Peyer's patch (tissue), 4 donors: ENCODE measurements at places on chromosomes 4 and X.
A peak's percentile ranks its signal among the peaks of the same experiment; 100 is the strongest.

DNA sequence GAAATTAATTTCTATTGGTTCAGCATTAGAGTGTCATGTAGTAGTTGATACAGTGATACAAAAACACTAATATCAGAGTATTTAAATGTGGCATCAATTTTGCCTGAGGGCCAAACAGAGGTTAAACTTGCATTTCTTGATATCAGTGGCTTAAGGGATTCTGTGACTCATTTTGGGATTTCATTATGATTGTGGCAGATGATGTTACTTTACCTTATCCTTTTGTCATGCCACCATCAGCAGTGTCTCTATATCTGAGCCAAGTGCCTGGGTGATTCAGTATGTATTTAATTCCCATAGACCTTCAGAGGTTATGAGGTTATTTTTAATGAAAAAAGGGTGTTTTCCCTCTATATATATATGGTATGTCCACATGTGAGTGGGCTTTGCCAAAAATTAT is 582.9 kb downstream of the ADGRL3 start:
- no peak for DNase-seq

GRCh38 chrX:122777766-122778165 is 406.3 kb upstream of the GRIA3 start:
- no peak for DNase-seq

GRCh38 chrX:106300656-106301055 is 132.6 kb downstream of the PWWP3B start:
- DNase-seq = no peak

GRCh38 chrX:13307041-13307440 is 12.8 kb downstream of the ATXN3L start:
- no peak for DNase-seq

- DNase-seq = no peak
These were observed 225.2 kb downstream of the ADGRL3 start for GRCh38 chr4:61425315-61425714.

DNA sequence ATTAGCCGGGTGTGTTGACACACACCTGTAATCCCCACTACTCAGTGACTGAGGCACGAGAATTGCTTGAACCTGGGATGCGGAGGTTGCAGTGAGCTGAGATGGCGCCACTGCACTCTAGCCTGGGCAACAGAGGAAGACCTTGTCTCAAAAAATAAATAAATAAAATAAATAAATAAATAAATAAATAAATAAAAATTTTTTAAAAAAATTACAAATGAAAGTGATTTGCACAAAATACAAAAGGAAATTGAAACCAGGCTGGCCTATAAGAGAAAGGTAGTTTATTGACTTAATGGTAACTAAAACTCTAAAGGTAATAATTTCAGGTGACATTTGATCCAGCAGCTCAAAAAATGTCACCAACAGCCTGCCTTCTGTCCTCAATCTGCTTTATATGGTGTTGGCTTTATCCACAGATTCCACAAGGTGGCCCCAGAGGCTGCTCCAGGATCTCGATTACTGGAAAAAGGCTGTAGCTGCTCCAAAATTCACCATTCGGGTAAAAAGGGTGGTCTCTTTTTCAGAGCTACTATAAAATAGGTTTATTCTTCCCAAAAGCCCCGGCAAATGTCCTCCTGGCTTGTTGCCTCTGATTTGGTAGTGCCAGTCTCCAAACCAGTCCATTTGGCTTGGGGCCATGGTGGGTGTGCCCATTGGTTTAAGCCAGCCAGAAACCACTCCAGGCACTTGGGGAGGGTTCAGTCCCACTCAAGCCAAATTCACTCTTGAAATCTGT is 61.4 kb upstream of the TRIM2 start:
- DNase-seq = peak; percentile 23

- no peak for DNase-seq
These were observed 320.6 kb downstream of the ADGRL3 start for GRCh38 chr4:61520681-61521160.

GRCh38 chrX:108171671-108172070 is 80.1 kb downstream of the ATG4A start:
- DNase-seq = no peak

DNA sequence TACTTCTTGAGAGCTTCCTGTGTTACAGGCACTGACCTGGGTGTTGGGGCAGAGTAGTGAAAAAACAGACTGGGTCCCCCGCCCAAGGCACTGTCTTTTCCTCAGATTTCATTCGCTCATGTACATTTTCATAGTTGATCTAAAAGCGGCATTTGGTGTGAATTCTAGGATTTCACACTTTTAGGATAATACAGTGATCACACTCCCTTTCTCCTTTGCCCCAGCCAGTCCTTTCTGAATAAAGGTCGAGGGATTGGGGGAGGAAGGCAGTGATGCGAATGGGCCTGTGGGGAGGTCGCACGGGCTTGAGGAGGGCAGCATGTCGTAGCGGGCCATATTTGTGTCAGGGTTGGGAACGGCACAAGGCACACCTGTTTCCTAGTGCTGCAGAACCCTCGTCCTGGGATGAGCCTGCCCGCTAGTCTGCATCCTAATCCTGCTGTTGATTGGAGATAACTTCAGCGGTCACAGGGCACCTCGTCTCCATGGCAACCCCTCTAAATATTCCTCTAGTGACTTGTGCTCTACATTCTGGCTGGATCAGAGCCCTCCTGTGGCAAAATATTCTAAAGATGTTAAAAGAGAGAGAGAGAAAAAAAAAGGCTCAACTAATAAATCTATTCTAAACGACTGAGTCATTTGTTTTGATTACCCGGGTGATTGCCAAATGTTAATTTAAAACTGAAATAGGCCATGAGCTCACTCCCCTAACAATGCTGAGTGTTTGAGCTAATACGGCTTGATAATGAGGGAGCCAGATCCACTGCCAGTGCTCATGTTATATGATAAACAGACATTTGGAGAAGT is 21.8 kb downstream of the FHL1 start:
- peak; percentile 67 for DNase-seq

DNA sequence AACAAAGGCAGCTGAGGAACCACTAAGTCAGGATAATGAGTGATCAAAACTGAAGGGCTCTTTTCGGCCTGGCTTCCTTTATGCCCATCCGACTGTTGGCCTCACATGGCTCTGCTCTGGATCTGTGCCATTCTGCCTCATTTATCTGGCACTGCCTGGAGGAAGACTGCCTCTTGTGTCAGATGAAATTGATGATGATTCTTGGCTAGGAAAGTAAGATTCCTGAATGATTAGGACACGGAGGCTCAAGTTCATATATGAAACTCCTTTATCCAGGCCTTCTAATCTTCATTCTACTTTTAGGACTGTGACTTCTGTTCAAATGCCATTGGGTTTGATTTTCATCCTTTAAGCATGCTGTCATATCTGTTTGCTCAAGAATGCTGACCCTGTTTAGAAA is 475.4 kb upstream of the RPS6KA3 start:
- no peak for DNase-seq

- no peak for DNase-seq
These were observed 16.4 kb downstream of the MMAA start for GRCh38 chr4:145635630-145636029.

- DNase-seq = no peak
These were observed 19.0 kb upstream of the MRPL1 start for GRCh38 chr4:77843628-77844027.

DNA sequence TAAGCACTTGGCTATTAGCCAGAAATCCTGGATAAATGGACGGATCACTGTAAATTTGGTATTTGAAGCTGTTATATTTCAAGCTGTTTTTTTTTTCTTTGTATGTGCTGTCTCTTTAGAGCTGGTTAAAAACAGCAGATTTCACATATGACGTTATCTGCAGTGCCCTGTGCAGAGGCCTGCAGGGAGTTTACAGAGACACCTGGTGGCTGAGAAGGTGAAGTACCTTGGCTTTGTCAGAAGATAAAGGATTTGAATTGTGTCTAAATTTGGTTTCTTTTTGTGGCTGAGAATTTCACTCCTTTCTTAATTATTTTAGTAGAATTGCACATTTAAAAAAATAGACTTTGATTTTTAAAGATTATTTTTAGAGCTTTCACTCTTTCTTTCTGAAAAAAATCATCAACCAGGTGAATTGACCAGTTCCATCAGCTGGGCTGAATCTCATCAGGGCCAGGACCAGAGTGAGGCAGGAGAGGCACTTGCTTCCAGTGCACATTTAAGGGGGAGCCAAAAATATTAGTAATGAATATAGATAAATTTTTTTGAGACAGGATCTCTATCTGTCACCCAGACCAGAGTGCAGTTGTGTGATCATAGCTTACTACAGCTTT is 9.6 kb upstream of the CHRNA9 start:
- no peak for DNase-seq

DNA sequence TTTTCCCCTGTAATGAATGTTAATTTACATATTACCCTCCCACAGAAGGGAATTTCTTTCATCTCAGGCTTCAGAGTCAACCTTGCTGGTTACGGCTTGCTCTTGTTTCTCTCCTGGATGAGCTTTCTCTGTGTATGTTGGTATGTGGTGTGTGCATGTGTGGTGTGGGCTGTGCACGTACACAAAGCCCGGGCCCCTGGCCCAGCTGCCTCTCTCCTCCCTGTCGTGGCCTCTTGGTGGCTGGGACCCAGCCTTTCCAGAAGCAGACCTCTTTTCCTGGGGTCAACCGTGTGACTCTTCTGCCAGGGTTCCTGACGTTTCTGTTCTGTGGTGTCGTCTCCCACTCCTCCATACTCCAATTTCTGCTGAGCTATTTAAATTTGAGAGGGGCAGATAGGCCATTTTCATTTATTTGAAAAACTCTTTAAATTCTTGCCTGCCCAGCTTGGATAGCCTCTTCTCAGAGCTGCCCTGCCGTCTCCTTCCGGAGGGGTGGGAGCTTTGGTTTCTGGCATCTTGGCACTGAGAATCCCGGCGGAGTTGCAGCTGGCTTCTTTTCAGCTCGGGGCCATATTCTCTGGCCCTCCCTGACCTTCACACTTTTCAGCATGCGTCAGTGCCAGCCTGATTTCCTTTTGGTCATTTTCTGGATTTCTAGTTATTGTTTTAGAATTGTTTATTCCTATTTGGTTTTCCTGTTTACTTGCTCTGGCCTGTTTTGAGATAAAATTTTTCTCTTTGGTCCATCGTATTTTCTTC is 25.1 kb downstream of the FHDC1 start:
- DNase-seq = no peak

DNA sequence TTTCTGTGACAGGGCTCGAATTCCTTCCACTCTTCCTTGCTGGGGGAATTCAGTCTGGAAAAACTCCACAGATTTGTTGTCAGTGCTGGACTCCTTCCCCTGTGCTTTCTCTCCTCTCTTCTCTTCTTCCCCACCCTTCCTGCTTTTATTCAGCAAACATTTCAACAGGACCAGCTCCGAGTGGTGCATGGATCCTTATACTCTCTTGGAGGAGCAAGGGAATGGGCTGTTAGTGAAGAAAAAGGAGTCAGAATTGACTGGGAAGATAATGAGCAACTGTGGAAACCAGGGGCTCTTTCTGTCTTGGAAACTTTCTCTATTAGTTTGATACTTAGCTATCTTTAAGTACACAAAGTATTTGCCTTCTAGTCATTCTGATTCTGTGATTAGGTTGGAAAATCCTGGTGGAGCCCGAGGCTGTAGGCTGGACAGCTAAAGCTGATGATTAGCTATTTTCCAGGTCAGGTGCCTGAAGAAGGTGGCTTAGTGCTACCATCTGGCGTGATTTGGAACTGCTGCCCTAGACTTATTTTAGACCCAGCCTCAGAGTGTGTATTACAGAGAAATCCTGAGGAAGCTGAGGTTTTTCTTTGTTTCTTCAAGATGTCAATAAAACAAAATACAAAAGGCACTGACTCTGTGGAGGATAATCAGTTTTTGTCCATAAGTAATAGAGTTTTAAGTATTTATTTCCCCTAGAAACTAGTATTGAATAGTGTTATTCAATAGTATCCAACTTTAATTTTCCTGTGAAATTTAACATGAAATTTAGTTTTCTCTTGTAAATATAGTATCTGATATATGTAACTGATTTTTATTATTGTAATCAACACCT is 38.4 kb downstream of the NAP1L5 start:
- DNase-seq = peak; percentile 64

GRCh38 chrX:123626962-123627361 is 105.9 kb downstream of the THOC2 start:
- DNase-seq = no peak

- no peak for DNase-seq
These were observed 64.3 kb downstream of the NHSL2 start for GRCh38 chrX:71974916-71975315.
